ENCODE measurements at places on chromosomes 12 and 14.

- peak; percentile 84 for DNase-seq
Observed at GRCh38 chr14:62428429-62429203, 616.6 kb downstream of the KCNH5 start.

GRCh38 chr14:54310151-54310850 is 86.5 kb upstream of the CDKN3 start:
- no peak for DNase-seq

GRCh38 chr14:91187271-91187670 is 57.2 kb downstream of the GPR68 start:
- DNase-seq: no peak

GRCh38 chr14:54058505-54058904 is 101.9 kb upstream of the BMP4 start:
- DNase-seq: no peak

DNA sequence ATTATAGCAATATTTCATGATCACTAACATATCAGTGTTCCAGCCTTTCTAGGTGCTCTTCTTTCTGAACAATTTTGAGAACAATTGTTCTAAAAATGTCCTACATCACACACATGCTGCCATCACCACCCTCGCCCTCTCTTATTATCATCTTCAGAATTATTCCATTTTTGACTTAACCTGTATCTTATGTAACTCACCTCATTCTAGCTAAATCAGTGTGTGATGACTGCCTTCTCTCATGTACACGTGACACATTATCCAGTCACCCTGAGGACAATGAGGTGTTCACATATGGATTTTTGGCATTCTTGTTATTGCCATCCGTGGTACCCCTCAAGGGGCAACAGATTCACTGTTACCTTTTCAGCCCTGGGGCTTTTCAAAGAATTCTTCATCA is 87.3 kb downstream of the RFX4 start:
- no peak for DNase-seq
